ENCODE measurements at places on chromosomes 2 and 18.
A peak's percentile ranks its signal among the peaks of the same experiment; 100 is the strongest.

- DNase-seq: no peak
These were observed 60.0 kb upstream of the AGAP1 start for GRCh38 chr2:235433860-235434259.

GRCh38 chr2:210189452-210190138 lies 18.4 kb upstream of the KANSL1L start:
- no peak for DNase-seq

- DNase-seq: peak; percentile 97
These were observed 62.2 kb downstream of the ADNP2 start for GRCh38 chr18:80171054-80171872.

GRCh38 chr2:200247494-200247893 lies 59.0 kb upstream of the SPATS2L start:
- no peak for DNase-seq

DNA sequence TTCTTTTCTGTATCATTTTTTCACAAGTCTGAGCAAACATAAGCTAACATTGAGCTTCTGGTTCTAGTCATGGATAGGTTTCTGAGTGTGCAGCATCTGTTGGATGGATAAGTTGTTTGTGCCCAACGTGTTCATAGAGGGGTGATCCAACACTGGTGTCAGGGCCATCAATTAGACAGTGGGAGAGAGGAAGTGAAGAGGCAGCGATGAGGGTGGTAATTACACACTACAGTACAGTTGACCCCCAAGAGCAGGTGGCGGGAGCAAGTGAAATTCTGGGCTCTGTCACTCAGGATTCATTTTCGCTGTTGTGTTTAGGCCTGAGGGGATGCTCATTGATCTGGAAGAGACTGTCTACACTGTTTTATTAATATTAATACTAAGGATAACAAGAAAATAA lies 180.0 kb upstream of the CXCR4 start:
- no peak for DNase-seq

GRCh38 chr2:205930209-205930608 lies 155.8 kb downstream of the INO80D start:
- no peak for DNase-seq

GRCh38 chr2:217337771-217338170 lies 477.9 kb upstream of the TNP1 start:
- no peak for DNase-seq

DNA sequence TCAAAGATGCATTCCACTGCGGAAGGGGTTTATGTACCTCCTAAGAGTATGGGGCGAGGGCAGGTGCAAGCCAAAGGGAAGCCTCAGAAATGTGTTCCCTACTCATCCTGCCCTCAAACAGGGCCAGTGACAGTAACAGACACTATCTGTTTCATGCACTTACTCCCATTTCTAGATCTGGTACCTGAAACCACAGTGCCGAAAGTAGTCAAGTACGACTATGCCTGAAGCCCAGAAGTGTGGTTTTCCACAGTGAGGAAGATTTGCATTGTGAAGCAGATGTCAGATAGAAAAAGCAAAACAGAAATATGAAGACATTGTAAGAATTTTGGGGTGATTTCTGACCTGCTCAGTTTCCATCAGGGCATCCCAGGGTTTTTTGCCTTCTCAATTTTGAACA lies 748.7 kb downstream of the RNF144A start:
- no peak for DNase-seq

DNA sequence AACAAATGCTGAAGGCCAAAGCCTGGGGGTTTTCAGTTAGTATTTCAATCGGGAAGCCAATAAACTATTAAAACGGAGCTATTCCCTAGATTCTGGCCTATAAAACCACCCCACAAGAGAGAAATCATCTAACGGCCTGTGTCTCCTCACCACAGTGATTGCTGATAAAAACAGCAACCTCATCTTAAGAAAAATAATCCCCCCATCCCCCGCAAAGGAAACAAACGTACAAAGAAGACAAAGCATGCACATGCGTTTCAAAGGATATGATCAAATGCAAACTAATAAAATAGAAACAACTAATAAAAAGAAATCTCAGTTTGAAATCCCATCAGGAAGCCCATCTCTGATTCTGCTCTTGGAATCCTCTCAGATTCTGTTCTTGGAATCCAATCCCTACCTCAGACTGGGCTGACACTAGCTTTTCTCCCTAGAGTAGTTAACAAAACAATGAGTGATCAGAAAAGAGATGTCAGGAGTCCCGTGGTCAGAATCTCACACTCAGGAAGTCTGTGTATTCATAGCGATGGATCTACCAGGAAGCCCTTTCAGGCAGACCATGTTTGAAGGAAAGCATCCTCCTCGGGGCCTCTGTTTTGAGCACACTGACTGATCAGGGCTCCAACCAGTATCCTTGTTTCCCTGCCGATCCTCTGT lies 150.7 kb downstream of the THADA start:
- no peak for DNase-seq

GRCh38 chr2:127128445-127128904 lies 21.5 kb upstream of the BIN1 start:
- DNase-seq: no peak

GRCh38 chr2:31446848-31447247 lies 32.3 kb upstream of the XDH start:
- DNase-seq: no peak

DNA sequence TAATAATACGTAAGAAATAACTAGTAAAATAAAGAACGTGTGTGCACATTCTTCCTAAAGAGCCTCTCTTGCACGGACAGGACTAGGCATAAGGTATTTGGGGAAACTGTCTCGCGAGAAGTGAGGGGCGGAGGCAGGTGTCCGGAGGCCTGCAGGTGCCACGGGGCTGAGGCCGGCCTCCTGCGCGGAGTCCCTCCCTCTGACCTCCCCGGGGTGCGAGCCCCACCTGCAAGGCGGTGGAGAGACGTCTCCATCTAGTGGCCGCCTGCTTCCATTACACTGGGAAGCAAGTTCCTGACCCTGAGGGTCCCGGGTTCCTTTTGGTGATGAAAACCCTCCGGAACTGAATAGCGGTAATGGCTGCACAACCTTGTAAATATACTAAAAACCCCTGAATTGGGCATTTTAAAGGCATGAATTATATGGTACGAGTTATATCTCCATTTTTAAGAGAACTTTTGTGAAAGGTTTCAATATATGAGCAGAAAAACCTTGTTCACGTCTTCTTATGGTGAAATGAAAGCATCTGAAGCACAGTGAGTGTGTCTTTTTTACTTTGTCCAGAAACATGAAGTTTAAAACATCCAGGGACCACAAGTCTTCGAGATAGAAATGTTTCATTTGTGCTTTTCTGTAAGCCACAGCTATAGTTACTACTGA lies 35.5 kb upstream of the CTDP1 start:
- peak; percentile 99 for DNase-seq

DNA sequence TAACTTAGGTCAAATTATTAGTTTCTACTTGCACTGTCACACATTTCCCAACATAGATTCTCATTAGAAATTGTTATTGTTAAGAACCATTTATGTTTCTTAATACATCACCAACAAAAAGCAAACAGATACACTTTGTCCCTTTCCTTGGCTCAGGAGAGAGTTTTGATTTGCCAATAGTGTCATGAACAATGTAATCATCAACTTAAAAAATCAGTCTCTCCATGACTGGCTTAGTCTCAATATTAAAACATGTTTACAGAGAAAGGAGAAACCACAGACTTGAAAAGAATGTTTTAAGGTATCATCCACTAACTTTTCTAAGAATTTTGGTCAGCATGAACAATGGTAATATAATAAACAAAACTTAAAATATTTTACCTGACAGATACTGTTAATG lies 416.5 kb upstream of the KCNH7 start:
- no peak for DNase-seq

DNA sequence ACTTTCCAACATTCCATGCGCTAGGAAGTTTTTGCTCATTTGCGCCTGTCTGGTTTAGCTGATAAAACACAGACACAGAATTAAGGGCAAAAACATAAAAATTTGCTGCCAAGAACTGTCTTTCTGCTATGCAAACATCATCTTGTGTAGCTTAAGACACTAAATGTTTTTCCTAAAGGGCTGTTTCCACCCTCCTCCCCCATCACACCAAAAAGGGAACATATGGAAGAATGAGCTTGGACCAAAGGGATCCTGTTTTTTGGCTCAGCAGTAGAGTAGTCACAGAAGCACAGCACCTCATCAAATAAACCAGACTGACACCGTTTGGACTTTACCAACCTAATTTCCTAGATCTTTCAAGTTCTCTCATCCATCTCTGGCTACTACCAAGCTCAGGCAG lies 210.1 kb downstream of the ZNF521 start:
- DNase-seq: no peak

DNA sequence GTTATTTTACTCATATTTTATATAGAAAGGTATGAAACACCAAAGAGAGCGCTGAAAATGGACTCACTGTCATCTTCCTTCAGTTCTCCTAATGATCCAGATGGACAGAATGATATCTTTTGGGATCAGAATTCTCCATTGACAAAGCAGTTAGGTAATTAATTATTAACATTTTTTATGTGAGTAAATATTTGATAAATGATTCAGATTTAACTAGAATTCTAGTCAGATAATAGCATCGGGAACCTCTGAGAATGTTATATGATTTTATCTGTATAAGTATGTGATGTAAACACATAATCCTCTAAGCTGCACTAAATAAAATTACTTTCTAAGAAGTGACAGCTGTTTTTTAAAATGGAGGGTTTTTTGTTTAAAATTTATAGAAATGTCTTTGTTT lies 2.0 kb downstream of the ETAA1 start:
- DNase-seq: no peak

DNA sequence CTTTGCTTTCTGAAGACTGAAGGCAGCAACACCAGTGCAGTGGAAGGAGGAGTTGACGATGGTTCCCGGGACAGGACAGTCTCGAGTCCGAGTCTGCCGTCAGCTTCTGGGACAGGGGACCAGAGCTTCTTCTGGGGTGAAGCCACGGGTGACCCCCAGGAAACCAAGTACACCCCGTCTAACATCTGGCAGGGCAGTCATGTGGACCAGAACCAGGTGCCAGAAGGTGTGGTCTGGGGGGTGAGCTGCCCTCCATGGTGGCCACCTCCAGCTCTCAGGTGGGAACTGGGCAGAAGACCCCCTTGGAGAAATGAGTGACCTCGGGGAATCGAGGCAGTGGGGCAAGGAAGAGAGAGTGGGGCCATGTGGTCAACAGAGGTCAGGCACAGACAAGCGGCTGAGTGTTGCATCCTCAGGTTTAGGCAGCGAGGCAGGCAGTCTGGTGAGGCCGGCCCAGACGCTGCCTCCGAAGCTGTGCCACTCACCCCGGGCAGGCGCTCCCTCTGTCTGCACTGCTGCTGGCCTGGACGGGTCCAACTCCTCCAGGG lies 204.3 kb downstream of the HDAC4 start:
- no peak for DNase-seq

DNA sequence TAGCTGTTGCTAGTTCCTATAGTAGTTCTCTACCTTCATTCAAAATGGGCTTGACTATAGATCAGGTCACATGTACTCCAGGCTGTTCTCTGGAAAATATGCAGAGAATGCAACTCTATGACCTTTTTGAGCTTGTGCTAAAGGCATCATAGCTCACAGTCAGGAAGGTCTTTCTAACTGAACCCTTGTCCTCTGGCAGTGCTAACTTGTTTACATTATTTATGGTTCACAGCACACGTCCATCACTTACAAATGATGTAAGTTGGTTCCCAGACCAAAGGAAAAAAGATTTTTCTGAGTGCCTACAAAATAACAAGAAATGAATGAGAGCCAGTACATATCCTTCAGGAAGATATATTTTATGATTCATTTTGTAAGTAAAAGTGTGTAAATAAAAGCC lies 236.1 kb downstream of the GCA start:
- DNase-seq: no peak

DNA sequence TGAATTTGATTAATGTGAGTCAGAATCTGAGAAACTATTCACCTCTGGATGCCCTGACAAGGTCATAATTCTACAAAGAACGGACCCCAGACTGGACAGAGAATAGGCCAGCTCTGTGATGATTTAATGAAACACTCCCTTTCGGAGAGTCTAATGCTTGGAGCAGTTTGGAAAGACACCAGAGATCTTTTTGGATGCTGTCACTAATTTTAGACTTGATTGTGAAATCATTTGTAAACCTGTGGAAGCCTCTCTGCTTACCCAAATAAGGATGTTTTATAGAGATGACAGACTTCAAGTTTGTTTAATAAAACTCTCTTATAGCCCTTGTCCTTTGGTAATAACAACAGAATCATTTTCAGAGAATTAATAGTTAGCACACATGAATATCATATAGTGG lies 83.5 kb downstream of the MYL12B start:
- DNase-seq: no peak
